ENCODE measurements at places on chromosomes 6 and 20.

DNA sequence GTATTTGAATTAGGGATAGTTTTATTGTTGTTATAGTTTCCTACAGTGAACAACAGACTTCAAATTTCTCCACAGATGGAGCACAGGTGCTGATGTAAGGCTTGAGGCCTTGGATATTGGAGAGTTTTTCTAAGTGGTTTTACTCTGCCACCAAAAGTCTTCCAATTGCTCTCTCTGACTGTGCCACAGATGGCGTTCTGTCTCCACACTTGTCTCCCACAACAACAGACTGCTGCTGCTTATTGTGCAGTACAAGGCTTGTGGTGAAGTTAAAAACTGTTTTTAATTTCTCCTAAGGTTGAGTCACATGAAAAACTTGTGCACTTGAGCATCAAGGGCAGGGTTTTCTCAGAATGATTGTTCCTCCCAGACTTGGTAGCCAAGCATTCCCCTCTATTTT is 460.9 kb upstream of the KHDRBS2 start:
- no peak for DNase-seq

GRCh38 chr6:37802810-37803209 is 16.7 kb upstream of the ZFAND3 start:
- no peak for DNase-seq

- DNase-seq, result peak; percentile 31
Measured at GRCh38 chr6:159988983-159989454, 20.1 kb downstream of the IGF2R start.

GRCh38 chr6:62775427-62776022 is 435.7 kb upstream of the FKBP1C start:
- no peak for DNase-seq

GRCh38 chr20:41138475-41139226 is 1.3 kb downstream of the PLCG1 start:
- DNase-seq, result peak; percentile 56

GRCh38 chr6:154453329-154453728 is 57.2 kb downstream of the CNKSR3 start:
- DNase-seq, result no peak

DNA sequence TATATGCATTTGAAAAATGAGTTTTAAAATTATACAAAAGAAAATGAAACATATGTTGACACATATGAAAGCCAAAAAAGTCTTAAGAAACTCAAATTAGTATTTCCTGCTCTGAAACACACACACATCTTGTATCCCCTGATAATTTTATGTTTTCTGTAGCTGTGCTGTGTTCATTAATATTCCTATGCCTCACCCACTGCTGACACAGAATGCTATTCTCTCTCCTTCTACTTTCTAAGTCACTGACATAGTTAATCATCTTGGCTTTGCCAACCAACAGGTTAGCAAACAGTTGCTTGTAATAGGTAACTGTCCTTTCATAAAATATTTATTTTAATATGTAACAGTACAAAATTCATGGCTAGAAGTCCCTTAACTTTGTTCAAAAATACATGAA is 140.7 kb downstream of the DST start:
- DNase-seq, result no peak

DNA sequence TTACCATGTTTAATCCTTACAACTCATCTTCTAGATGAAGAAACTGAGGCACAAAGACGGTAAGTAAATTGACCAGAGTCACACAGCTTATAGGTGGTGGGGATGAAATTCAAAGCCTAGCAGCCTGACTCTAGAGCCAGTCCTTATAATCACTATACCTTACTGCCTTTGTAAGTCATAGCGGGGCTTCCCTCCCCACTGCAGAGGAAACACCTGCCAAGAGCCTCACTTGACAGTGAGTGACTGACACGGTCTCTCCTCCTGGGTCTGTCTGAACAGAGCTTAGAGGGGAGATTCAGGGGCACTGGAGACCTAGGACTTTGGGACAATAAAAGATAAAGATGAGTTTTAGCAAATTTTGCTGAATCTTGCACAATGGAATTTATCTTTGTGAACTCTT is 12.8 kb downstream of the SUN5 start:
- DNase-seq, result no peak

DNA sequence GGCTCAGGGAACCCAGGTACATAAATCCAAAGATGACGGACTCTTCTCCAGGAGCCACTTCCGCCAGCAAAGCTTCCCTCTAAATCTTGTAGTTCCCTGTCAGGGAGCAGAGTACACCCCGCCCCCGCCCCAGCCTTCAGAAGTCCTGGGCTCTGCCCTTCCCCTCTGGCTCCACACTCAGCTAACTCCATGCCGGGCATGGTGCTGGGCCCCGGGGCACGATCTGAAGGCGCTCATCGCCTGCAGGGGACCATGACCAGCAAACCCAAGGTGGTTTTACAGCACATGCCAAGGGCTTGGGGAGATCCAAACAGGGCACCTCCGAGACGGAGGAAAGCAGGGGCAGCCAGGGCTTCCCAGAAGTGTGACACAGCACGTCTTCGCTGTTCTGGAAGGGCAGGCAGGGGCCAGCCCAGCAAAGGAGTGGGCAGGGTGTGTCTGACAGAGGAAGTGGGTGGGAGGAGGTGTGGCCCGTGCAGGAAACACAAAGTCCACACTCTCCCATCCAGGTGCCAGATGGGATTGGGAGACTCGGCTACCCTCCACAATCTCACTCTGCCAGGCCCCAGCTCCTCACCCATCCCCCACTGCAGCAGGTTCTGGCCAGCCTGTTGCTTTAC is 41.6 kb upstream of the SLC22A2 start:
- DNase-seq, result no peak

DNA sequence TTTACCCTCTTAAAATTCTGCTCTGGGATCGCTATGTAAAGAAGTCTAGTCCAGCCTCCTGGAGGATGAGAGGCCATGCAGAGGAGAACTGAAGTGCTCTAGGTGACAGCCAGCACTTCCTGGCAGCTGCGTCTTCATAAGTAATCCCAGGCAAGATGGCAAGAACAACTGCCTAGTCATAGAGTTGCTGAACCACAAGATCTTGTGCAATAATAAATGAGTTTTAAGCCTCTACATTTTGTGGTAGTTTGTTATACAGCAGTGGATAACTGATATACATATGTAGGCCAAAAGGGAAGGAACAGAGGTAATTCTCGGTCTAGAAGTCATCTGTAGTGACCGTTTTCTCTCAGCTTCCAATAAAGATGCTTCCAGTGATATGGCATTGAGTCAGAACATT is 103.8 kb upstream of the FLRT3 start:
- no peak for DNase-seq

- no peak for DNase-seq
Measured at GRCh38 chr6:13228264-13229204, 99.8 kb downstream of the TBC1D7 start.

DNA sequence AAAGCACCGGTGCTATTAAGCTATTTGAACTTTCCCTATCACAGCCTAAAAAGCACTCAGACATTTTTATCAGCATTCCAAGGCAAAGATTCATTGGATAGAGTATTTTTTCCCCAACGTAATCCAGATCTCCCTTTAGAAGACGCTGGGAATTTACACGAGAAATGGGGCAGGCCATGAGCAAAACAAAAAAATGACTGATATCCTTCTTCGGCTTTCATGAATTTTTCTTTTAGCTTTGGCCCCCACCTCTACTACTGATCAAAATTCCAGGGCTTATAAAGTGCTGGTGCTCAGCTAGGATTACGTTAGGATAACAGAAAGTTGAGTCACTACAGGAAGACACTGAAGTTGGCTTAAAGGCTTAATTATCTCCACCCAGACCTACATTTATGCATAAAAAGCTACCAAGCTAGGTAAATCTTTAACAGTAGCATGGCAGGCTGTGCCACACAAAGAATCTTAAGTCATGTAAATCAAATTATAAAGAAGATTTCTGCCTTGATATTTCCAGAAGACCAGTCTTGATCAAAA is 418.5 kb upstream of the BTBD3 start:
- no peak for DNase-seq

GRCh38 chr6:159203304-159204005 is 34.3 kb downstream of the FNDC1 start:
- no peak for DNase-seq

GRCh38 chr6:128500014-128500413 is 20.4 kb downstream of the PTPRK start:
- no peak for DNase-seq

DNA sequence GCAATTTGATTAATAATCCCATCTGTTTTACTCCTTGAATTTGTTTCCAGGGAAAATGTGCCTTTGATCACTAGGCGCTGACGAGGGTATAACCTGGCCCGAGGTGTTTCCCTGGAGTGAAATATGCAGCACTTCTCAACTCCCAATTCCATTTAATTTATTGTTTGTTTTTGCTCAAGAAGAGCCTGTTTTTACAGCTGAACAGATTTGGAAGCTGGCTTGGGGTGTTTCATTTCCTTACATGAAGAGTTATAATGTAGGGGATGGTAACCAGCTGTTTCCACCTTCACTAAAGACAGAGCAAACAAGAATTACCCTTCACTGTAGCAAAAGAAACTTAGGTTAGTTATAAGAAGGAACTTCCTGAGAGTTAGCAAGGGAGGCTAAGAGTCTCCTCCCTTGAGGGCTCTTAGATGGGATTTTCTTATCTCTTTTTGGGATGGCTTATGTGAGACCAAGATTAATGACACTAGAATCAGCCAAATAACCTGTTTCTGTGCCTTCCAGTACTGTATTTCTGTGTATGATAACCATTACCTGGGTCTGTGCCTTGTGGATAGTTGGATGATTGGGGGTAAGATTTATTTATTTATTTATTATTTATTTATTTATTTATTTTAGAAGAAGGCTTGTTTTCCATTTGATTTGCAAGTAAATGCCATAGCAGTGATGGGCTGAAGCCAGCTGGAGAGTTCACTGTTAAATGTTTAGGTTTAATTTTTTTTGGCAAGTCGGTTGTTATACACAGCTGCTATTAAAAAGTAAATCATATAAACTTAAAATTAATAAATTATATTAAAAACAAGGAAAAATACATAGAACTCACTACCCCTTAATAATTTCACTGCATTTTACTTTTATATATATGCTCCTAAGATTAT is 162.2 kb upstream of the BMP2 start:
- DNase-seq, result no peak

- DNase-seq, result no peak
Measured at GRCh38 chr6:111277819-111278218, 190.5 kb downstream of the SLC16A10 start.

DNA sequence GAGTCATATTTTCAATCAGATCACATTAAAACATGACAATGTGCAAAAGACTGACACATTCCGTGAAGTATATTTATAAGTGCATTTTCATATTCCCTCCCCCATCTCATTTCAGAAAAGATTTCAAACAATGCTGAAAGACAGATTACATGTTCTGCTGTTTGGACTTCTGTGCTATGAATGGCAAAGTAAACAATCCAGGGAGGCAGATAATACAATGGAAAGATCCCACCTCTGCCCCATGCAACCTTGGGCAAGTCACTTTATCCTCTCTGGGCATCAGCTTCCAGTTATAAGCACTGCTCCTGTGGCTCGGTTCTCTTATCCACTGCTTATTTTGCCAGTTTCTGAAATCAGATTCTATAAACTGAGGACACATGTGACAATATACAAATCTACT is 110.2 kb downstream of the RCAN2 start:
- DNase-seq, result no peak

- DNase-seq, result no peak
Measured at GRCh38 chr6:148855744-148856143, 108.9 kb downstream of the UST start.

GRCh38 chr20:12677925-12678324 is 330.8 kb upstream of the SPTLC3 start:
- no peak for DNase-seq

- no peak for DNase-seq
Measured at GRCh38 chr20:931401-931800, 15.3 kb upstream of the ANGPT4 start.
